ENCODE measurements at places on chromosomes 3 and 15.
A peak's percentile ranks its signal among the peaks of the same experiment; 100 is the strongest.

GRCh38 chr15:53843869-53844569 lies 84.6 kb upstream of the WDR72 start:
- no peak for DNase-seq

- no peak for DNase-seq
Measured at GRCh38 chr15:78317145-78317836, 17.9 kb upstream of the SKIC8 start.

DNA sequence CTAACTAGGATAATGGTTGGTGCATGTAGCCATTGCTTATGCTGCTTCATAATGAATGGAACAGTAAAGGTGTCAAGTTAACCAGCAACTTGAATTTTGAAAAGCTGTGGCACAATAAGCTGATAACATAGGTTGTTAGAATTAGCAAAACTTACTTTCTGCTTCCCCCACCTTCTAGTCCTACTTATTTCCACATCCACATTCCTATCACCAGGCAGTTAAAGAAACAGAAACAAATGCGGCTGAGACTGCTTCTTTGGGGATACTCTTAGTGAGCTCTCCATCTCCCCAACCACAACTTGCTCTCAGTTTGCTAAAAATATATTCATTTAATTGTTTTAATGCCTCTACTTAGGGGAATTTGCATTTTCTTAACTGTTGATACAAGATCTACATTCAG lies 215.1 kb downstream of the TIGIT start:
- DNase-seq = no peak

- no peak for DNase-seq
Measured at GRCh38 chr3:116453666-116454346, 8.5 kb upstream of the LSAMP start.

- DNase-seq = peak; percentile 43
Measured at GRCh38 chr3:160755776-160756304, at the start of gene PPM1L. TSS of gene PPM1L (plus strand) at chr3:160756231.

DNA sequence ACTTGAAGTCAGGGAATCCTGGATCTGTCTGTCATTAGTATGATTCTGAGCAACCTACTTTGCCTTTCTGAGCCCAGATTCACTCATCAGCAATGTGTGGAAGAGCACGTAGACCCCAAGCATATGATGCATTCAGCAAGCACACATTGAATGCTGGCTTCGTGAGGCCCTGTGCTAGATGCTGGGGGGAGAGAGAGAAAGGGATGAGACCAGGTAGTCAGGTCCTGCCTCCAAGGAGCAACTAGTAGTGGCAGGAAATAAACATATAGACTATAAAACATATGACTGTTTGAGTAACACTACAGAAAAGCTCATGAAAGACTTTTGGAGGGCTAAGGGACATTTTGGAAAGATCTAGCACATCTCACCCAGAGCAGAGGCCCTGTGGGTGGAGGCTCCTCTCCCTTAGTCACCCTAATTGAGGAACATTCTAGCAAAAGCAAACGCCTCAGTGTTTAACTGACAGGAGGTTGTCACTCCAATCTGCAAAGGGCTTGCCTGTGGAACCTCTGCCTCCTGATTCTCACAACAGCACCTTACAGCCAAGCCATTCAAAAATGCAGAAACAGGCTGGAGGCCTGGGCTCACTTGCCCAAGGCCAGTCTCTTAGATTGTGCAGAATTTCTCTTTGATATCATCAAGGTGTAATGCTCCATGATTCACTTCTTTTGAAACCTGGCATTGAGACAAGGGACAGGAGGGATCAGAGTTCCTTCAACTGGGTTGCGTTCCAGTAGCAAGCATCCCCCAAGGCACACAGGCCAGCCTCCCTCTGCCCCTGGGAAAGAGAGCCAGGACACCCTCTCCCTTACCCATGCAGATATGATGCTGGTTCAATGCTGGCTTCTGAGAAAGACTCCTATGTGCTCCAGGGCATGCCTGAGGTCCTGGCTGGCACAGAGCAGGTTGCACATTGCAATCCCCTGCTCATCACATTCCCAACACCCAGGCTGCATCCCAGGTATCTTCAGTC lies 26.1 kb downstream of the STARD5 start:
- DNase-seq = no peak

GRCh38 chr15:80494351-80494751 lies 90.2 kb downstream of the ARNT2 start:
- no peak for DNase-seq

DNA sequence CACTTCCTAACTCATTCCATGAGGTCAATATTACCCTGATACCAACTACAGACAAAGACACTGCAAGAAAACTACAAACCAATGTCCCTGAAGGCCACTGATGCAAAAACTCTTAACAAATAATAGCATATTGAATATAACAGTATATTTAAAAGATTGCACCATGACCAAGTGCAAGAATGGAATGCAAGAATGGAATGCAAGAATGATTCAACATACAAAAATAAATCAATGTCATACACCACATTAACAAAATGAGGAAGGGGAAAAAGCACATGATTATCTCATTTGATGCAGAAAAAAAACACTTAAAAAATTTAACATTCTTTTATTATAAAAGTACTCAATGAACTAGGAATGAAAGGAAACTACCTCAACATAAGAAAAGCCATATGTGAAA lies 463.1 kb upstream of the NECTIN3 start:
- no peak for DNase-seq

GRCh38 chr3:142035308-142035922 lies 113.9 kb downstream of the TFDP2 start:
- no peak for DNase-seq

- DNase-seq = no peak
Measured at GRCh38 chr15:100020189-100020588, 287.0 kb upstream of the LYSMD4 start.

- no peak for DNase-seq
Measured at GRCh38 chr15:69532066-69532465, 79.4 kb downstream of the RPLP1 start.

DNA sequence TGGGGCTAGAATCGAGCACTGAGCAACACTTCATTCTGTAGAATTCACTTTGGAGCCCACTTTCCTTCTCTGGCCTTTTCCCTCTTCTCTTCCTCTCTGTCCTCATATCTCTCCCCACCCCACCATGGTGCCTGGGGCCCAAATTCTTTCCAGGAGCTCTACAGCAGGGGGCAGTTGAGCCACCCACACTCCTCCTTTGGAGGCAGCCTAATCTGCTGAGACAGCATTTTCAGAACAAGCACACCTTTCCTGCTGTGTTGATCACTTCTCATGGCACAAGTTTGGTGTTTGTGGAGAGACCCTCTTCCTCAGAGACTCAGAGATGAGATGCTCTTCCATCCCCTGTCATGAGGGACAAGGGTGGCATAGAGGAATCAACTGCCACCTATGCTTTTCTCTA lies 52.0 kb upstream of the PRR23C start:
- DNase-seq = no peak

Measured in T-helper 22 cell (primary cell).